RPMI7951 (cell line): ENCODE measurements at places on chromosomes 1 and 21. TPM values are rescaled to one million over a fixed set of nuclear protein-coding genes. Genes with fewer than 3 reads are reported as not detected.

DNA sequence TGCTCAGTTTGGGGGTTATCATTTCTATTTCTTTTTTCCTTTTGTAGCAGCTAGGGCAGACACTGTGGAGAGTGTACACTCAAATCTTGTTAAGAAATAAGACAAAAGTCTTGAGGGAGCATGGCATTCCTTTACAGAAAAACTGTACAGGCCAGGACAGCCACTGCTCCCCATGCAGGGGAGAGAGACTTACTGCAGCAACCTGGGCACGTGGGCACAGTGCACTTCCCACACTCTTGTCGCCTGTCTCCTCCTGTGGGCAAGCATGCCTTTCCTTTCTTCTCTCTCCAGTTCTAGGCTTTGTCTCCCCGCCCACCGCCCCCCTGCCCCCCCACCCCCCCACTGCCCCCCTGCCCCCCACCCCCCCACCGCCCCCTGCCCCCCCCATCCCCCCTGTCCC is 51.9 kb downstream of the PHC2 start:
- no peak for DNase-seq

- peak; percentile 94 for DNase-seq
Observed at GRCh38 chr1:9413071-9413876, 120.6 kb downstream of the SPSB1 start.

GRCh38 chr21:45288441-45288841 is 746 bp upstream of the POFUT2 start:
- DNase-seq: no peak

GRCh38 chr1:19209439-19209989 is 552 bp downstream of the UBR4 start:
- DNase-seq: peak; percentile 51

- no peak for DNase-seq
Observed at GRCh38 chr1:86517336-86517735, 29.5 kb upstream of the CLCA4 start.

DNA sequence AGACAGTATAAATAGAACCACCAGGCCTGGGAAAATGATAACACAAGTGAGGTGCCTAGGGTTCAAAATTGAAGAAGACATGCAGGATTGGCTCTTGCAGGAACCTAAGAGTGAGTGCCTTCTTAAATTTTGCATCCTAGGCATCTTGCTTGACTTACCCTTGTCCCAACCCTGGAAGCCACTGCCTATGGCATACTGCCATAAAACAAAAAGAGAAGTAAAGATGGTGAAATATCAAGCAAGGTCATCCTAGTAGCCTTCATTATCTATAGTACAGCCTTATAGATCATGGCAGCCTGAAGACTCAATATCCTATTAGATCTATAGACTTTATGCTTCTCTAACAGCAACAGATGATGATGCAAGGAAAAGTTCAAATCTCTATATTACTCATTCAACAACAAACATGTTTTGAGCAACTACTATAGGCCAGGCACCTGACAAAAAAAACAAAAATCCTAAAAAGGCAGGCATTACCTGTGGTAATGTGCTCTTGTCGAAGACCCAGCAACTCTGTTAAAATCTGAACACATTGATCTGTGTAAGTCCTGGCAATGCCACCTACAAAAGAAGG is 6.3 kb downstream of the AP4B1 start:
- DNase-seq: no peak

GRCh38 chr1:205582471-205583291 is 49.1 kb downstream of the ELK4 start:
- DNase-seq: no peak

DNA sequence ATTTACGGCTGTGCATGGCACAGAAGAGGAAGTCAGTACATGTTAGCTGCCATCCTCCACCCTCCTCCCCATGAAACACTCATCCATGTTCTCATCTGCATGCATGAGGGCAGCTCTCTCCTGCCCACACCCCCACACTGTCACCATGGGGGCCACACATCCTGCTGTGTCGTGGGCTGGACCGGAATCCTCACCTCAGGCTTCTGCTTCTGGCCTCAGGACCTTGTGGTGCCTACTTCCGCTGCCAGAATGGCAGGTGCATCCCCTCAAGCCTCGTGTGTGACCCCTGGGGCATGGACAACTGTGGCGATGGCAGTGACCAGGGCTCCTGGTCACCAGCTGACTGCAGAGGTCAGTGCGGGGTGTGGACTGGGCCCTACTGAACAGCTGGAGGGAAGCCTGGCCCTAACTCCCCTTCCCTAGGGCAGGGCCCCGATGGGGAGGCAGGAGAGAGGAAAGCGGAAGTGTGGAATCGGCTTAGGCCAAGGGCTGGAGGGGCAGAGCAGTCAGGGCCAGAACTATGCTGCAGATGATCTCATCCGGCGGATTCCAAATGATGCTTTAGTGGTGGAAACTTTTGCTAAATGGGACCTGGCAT is 3.8 kb downstream of the LDLRAD2 start:
- DNase-seq: no peak

DNA sequence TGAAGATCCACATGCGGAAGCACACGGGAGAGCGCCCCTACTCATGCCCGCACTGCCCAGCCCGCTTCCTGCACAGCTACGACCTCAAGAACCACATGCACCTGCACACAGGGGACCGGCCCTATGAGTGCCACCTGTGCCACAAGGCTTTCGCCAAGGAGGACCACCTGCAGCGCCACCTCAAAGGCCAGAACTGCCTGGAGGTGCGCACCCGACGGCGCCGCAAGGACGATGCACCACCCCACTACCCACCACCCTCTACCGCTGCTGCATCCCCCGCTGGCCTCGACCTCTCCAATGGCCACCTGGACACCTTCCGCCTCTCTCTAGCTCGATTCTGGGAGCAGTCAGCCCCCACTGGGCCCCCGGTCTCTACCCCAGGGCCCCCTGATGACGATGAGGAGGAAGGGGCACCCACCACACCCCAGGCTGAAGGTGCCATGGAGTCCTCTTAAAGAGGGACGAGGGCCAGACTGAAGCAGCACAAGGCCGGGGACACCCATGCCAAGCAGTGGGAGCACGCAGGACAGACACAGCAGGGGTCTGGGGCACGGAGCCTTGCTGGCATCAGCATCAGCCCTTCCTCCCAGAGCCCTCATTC is 13.7 kb downstream of the ZBTB7B start:
- no peak for DNase-seq

- DNase-seq: no peak
Observed at GRCh38 chr1:179195376-179195775, 34.1 kb downstream of the ABL2 start.

DNA sequence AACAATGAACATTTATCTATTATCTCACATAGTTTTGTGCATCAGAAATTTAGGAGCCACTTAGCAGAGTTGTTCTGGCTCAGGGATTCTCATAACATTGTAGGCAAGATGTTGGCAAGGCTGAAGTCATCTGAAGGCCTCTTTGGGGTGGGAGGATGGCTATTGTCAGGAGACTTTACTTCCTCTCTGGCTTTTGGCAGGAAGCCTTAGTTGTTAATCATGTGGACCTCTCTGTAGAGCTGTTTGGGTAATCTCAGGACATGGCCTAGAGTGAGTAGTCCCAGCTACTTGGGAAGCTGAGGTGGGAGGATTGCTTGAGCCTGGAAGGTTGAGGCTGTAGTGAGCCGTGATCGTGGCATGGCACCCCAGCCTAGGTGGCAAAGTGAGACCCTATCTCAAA is 40.2 kb downstream of the RASAL2 start:
- DNase-seq: peak; percentile 68

DNA sequence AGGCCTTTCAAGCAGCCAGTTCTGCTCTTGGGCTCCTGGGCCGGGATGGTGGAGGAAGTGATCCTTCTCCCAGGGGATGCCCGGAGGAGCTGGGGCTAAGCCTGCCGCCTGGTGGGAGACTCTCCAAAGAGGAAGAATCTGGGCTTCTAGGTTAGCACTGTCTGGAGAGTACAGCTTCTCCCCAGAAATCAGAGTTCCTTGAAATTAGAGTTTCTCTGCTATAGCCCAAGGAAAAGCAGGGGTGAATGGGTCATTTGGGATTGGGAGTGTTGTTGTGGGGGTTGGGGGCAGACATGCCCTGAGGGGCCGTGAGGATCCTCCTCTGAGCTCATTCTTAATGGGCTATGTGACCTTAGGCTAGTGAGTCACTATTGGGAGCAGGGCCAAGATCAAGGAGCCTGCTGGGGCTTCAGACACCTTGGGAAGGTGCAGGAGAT is 6.5 kb downstream of the LGR6 start:
- DNase-seq: peak; percentile 77

DNA sequence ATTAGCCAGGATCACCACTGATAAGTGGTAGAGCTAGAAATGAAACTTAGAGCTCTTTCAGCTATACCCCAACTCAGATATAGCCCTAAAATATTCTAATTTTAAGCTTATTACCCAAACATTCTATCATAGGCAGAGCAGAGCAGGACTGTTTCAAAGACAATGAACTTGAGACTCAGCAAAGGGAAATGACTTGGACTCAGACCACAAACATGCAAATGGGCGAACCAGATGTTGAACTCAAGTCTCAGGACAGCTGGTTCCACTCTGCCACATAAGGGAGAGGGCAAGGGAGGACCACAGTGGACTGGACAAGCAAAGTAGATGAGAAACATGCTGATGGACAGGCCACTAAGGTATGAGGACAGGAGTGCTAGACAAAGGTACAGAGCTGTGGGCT is 315.3 kb downstream of the OMA1 start:
- peak; percentile 22 for DNase-seq

- DNase-seq: peak; percentile 34
Observed at GRCh38 chr1:218304281-218305039, 19.4 kb downstream of the RRP15 start.

GRCh38 chr1:203183828-203184227 is 2.7 kb downstream of the CHI3L1 start:
- no peak for DNase-seq

GRCh38 chr1:184771190-184771691 is 16.6 kb upstream of the EDEM3 start:
- peak; percentile 16 for DNase-seq

DNA sequence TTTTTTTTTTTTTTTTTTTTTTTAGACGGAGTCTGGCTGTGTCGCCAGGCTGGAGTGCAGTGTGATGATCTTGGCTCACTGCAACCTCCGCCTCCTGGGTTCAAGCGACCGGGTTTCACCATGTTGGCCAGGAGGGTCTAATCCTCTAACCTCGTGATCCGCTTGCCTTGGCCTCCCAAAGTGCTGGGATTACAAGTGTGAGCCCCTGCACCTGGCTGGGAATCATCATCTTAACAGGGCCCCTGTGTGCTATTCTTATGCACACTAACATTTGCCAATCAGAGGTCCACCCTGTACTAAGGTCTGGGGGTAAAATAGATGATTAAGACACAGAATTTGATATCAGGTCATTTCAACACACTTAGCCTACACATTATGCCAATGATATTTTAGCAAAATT is 278.7 kb upstream of the CHRM3 start:
- no peak for DNase-seq

Gene NR1I3
- not detected in 2 replicates for total RNA-seq

Gene CATSPERE
- under 0.01 and 0.29 TPM in 2 replicates for total RNA-seq

Gene OR2T11
- not detected in 2 replicates for total RNA-seq

Gene ZC3H12A
- 4.6 and 7.3 TPM in 2 replicates for total RNA-seq

Gene LDLRAD2
- total RNA-seq: not detected in 2 replicates

Gene ANKRD34A
- total RNA-seq: 1.3 and 2.0 TPM in 2 replicates

Gene DBT
- total RNA-seq: 4.7 and 4.9 TPM in 2 replicates

Gene CRYBG2
- total RNA-seq: not detected in 2 replicates

Gene VHLL
- not detected in 2 replicates for total RNA-seq

Gene IGSF9
- total RNA-seq: not detected in 2 replicates

Gene RBM11
- total RNA-seq: not detected in 2 replicates
